ENCODE measurements at places on chromosomes 4 and X.

GRCh38 chr4:134632056-134632455, 430.5 kb upstream of the PABPC4L start:
- no peak for DNase-seq

- DNase-seq: no peak
Observed at GRCh38 chr4:30929649-30930048, 209.5 kb downstream of the PCDH7 start.

GRCh38 chr4:7845493-7846128, 94.0 kb downstream of the AFAP1 start:
- DNase-seq: no peak

DNA sequence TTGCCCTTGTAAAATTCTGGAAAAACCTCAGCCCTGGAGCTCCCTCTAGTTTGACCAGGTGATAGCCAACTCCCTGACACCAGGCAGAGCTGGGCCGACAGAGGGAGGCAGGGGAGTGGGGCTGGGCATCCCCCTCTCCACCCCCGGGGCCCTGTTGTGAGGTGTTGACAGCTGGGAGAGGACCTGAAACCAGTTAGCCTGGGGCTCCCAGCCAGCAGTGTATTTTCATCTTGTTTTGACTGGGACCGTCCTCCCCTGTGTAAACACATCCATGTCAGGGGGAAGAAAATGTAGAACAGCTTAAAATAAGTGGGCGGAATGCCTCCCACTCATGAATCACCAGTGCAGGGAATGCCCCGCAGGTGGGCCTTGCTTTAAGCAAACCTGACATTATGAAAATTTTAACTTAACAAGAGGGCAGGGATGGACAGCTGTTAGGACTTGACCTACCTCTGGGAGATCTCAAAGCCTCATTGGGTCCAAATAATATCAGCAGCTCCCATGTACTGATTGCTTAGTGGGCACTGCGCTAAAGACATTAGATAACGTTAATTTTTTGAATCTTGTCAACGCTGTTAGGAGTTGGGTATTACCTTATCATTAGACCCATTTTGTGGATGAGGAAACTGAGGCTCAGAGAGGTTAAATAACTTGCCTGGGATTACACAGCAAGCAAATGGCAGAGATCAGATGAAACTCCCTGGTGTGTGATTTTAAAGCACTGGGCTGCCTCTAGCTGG, 45.9 kb downstream of the TSC22D3 start:
- DNase-seq: no peak

DNA sequence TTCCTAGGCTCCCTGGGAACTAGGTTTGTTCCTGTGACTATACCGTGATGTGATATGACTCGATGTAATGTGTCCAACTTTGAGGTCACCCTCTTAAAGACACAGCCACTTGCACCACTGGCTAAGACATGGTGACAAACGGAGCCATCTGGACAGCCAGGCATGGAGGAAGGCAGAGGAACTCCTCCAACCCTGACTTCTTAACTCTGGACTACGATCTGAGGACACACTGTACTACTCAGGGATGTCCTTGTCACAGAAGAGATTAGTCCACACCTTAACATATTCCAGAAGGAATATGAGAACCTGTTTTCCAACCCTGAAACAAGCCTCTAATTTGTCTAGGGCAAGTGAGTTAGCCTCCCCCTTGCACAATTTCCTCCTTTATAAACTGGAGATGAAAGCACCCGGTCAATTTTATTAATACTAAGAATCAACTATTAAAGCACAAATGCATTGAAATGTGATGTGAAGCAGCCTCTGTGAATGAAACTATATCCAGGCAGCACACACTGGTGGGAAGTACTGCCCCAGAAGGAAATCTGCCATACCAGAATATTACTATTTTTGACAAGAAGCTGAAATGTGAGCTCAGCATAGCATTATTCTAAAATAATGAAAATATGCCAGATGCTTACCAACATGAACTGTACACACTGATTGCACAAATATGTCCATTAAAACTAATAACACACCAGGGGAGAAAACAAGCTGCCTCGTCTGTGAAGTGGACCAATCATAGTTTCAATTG, 47.3 kb downstream of the TSPAN5 start:
- DNase-seq: no peak

GRCh38 chr4:88846206-88846790, 148.7 kb upstream of the NAP1L5 start:
- DNase-seq: no peak

GRCh38 chr4:3654036-3654807, 112.0 kb upstream of the ADRA2C start:
- no peak for DNase-seq

GRCh38 chrX:105302246-105302645, 81.8 kb upstream of the TEX13A start:
- no peak for DNase-seq

DNA sequence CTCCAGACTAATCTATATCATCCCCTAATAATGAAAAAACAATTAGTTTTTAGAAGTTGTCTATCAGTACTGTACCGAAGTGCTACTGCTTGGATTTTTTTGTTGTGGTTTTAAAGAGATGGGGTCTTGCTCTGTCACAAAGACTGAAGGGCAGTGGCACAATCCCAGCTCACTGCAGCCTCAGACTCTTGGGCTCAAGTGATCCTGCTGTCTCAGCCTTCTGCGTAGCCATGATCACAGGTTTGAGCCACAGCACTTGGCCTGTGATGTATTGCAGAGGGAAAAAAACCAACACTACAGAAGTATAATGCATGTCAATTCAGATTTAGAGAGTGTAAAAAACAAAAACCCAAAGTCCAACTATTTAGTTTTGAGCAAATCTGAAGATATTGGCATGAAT, 875.0 kb downstream of the ADGRL3 start:
- no peak for DNase-seq

GRCh38 chrX:72536542-72536941, 36.1 kb downstream of the HDAC8 start:
- no peak for DNase-seq

- no peak for DNase-seq
Observed at GRCh38 chrX:140273921-140274320, 230.9 kb downstream of the SOX3 start.

- no peak for DNase-seq
Observed at GRCh38 chr4:8765631-8766590, 105.7 kb downstream of the HMX1 start.

GRCh38 chr4:54659749-54660535, 2.2 kb downstream of the KIT start:
- no peak for DNase-seq

- DNase-seq: no peak
Observed at GRCh38 chrX:6946168-6946567, 201.3 kb upstream of the STS start.

DNA sequence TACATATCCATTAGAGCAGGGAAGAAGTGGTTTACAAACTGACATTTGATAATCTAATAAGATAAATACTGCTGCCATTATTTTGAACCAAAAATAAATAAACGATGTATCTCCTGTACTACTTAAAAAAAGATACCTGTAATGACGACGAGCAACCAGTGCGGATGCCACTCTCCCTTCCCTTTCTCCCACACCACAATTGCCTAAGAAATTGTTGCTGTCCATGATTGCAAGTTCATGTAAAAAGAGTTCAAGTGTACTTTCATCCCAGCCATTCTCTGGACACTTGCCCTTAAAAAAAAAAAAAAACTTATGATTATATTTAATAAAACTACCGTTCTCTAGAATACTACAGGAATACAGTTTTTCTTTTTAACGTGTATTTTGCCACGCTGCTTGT, 1.4 kb downstream of the SEPSECS start:
- DNase-seq: no peak

GRCh38 chr4:183961795-183962194, 56.7 kb downstream of the STOX2 start:
- no peak for DNase-seq

All from NCI-H1417 treated with DMSO at 0.1 percent for 48 hours (cell line).